ENCODE measurements at places on chromosomes 6 and 20. TPM values are rescaled to one million over a fixed set of nuclear protein-coding genes. Genes with fewer than 3 reads are reported as not detected.

The TREM1 gene
- total RNA-seq = 110 TPM

The CTAGE9 gene
- not detected for total RNA-seq

The DNAH8 gene
- 0.20 TPM for total RNA-seq

The MOCS1 gene
- total RNA-seq = 23.0 TPM

The CST1 gene
- not detected for total RNA-seq

The GGT7 gene
- total RNA-seq = 22.7 TPM

The SPATA25 gene
- 2.1 TPM for total RNA-seq

- DNase-seq = peak; percentile 6
These were observed 135.8 kb downstream of the SLC35F1 start for GRCh38 chr6:118042855-118043254.

GRCh38 chr6:139711804-139712585 lies 337.5 kb upstream of the CITED2 start:
- DNase-seq = peak; percentile 74

DNA sequence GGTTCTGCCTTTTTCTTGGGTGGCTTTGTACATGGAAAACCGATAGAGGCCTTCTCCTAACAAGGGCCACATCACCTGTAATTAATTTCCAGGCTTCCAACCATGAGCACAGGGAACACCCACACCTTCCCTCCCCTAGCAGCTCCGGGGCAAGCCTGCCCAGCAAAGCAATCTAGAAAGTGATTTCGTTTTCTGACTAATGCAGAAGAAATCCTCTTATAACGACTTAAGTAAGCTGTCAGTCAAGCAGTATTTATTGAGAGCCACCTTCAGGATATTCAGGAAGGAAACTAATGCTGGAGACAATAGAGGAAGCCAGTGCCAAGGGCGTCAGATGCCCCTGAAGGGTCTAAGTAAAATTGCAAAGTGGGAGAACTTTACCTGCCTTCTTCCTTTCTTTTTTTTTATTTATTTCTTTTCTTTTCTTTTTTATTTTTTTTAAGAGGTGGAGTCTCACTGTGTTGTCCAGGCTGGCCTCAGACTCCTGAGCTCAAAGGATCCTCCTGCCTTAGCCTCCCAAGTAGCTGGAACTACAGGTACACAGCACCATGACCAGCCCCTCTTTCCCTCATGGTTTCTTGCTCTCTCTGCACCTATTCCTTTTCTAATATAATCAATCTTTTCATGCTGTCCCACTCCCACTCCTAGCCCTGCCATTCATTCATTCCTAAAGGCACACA lies 67.5 kb upstream of the MBOAT1 start:
- DNase-seq = no peak

GRCh38 chr6:38610050-38610625 lies 29.6 kb downstream of the BTBD9 start:
- DNase-seq = peak; percentile 66

- DNase-seq = no peak
These were observed 12.6 kb downstream of the ADTRP start for GRCh38 chr6:11766043-11766442.

- no peak for DNase-seq
These were observed 16.2 kb upstream of the RSPO3 start for GRCh38 chr6:127102299-127102698.

DNA sequence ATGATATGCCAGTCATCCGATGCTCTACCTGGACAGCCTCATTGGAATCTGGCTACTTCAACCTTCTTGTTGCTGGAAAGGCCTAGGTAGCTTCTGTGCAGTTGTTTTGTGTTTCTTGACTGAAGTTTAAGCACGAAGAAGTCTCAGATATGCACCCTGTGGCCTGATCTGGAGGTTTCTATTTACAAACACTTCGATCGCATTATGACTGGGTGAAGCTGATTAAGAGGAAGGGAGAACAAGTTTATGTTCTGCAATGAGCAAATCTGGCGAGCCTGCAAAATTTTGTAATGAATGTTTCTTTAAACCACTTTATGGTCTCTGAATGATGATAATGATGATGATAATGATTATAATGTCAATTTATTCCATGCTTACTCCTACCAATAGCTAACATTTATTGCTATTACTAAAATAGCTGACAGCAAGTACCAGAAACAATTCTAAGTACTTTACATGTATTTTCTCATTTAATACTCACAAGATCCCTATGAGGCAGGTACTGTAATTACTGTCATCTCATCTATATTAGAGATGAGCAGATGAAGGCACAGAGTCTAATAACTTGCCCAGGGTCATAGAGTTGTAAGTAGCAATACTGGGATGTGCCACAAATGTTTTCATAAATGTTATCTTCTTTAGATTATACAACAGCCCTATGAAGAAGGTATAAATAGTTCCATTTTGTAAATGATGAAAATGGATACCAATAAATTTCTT lies 126.1 kb upstream of the UST start:
- DNase-seq = no peak

- no peak for DNase-seq
These were observed 55.2 kb downstream of the PTPN1 start for GRCh38 chr20:50565383-50565782.

DNA sequence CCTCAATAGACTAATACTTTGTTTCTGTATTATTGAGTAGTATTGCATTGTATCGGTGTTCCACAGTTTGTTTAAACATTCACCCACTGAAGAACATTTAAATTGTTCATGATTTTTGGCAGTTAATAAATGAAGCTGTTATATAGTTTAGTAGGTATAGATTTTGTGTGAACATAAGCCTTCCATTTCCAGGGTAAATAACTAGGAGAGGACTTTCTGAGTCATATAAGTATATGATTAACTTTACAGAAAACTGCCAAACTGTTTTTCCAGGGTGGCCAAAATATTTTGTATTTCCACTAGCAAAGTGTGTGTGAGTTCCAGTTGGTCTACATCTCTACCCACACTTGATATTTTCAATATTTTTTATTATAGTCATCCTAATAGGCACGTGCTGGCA lies 70.0 kb upstream of the MLIP start:
- no peak for DNase-seq

DNA sequence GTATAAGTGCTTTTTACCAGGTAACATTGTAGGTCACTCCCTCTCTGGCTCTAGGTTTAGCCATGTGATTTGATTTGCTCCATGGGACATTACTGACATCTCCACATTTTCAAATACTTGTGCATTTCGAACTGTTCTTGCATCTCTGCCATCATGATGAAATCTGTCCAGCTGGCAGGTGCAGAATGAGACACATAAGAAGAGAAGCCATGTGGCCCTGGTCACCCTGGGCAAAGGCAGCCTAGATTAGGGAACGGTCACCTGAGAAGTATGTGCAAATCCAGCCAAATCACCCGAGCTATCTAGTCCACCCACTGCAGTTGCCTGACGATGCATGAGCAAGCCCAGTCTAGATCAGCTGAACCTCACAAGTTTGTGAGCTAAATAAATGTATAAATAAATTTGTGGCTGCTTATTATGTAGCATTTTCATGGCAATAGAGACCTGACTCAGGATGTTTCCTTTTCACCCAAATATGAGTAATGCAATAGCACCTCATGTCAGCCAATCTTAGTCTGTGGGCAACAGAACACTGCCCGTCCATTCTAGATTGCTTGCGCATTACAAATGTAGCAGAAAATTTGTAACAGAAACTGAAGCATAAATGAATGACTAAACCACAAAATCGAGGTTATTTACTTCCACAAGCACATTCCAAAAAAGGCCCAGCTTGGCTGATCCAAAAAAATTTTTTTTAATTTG lies 115.2 kb downstream of the PAK5 start:
- no peak for DNase-seq

- no peak for DNase-seq
These were observed 27.9 kb upstream of the PLCB4 start for GRCh38 chr20:9040863-9041524.

GRCh38 chr6:76552268-76552667 lies 479.8 kb upstream of the IMPG1 start:
- no peak for DNase-seq

Data from lung (tissue), 17 donors.